ENCODE measurements at places on chromosomes 3 and 15.

DNA sequence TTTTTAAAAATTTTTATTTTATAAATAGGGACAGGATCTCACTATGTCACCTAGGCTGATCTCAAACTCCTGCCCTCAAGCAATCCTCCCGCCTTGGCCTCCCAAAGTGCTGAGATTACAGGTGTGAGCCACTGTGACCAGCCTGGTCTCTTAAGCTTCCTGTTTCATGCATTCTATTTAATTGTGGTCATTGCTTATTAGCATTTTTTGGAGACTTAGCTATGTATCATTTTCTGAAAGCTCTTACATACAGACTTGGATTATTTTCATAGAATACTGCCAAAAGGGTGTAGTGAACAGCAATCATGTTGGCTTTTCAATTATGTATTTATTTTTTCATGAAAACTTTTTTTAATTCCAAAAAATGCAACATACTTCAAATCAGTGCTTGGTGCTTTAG, 51.5 kb upstream of the DCUN1D1 start:
- DNase-seq: no peak

DNA sequence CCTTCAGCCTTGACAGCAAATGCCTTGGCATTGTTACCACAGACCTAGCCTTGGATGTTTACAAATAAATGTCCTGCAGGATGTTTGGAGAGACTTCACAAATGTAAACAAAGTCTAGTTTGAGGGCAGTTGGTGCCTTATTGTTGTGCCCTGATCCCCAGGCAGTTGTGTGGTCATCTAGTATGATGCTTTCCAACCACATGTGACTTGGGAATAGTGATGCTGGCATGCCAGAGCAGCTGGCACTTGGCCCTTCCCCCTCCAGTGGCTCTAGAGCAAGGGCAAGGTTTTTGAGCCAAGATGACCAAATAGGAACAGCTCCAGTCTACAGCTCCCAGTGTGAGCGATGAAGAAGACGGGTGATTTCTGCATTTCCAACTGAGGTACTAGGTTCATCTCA, 258.2 kb downstream of the ADAMTS17 start:
- no peak for DNase-seq

GRCh38 chr3:33131331-33132018, 17.7 kb downstream of the CRTAP start:
- no peak for DNase-seq

DNA sequence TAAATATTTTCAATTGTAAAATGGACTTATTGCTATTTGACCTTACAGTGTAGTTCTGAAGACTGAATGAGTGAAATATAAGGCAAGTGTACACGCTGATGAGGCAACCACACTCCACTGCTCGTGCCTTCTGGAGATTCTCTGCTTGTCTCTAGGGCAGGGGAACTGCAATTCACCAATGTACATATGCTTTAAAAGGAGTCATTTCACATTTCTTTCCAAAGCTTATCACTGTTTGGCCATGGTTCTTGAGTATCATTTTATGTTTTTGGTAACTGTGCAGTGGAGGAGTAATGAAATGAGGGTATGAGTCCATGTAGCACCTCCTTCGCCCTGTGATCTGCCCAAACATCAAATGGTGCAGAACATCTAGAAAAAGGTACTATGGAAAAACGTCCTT, 43.7 kb downstream of the CCR4 start:
- no peak for DNase-seq

GRCh38 chr15:35117543-35118265, 32.6 kb upstream of the NANOGP8 start:
- no peak for DNase-seq

- no peak for DNase-seq
Measured at GRCh38 chr3:52039846-52040245, 16.5 kb downstream of the DUSP7 start.

DNA sequence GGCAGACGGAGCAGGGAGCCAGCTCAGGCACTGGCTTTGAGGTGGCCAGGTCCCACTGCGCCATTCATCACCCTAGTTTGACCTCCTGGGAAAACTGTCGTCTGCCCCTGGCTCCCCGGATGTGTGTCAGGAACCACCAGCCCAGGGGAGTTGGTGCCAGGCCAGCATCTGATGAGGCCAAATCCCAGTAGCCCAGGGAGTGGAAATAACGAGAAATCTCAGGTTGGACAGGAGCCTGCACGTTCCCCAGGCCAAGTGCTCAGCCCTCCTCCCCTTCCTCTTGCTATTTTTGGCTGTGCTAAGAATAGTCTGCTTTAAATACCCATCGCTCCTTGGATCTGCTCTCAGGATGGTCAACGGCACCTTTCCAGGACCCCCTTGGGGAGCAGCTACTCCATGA, 93.1 kb upstream of the RPL32 start:
- DNase-seq: no peak

DNA sequence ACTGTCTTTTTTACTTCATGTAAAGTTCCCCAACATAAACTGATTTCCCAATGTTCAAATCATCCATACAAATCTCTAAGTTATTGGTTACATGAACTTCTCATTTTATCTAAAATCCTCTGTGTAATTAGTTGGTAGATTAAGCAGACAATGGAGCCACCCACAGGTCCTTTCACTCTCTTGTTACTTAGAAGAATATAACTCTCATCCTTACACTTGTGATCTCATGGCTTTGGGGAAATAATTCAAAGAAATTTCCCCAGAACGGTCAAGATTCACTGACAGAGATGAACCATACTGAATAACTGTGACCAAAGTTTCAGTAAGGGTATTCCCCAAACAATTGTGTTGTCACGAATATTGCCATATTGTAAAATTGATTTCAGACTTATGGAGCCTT, 1102.6 kb upstream of the EPHA6 start:
- DNase-seq: no peak

DNA sequence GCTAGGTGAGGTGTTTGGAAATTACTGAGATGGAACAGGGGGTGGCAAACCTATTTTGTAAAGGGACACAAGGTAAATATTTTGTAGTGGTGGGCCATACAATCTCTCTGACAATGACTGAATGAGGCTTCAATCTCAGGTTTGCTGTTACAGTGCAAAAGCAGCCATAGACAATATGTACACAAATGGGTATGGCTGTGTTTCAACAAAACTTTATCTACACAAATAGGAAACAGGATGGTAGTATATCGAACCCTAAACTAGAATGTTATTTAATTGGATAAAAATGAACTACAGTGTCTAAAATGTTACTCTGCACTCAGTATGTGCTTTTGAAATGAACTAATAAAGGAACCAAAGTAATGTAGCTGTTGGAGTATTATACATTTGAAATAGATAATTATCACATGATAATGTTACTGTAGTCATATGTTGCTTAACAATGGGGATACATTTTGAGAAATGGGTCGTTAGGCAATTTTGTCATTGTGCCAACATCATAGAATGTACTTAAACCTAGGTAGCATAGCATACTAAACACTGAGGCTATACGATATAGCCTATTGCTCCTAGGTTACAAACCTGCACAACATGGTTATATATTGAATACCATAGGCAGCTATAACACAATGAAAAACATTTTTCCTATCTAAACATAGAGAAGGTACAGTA, 495.2 kb upstream of the TBL1XR1 start:
- no peak for DNase-seq

DNA sequence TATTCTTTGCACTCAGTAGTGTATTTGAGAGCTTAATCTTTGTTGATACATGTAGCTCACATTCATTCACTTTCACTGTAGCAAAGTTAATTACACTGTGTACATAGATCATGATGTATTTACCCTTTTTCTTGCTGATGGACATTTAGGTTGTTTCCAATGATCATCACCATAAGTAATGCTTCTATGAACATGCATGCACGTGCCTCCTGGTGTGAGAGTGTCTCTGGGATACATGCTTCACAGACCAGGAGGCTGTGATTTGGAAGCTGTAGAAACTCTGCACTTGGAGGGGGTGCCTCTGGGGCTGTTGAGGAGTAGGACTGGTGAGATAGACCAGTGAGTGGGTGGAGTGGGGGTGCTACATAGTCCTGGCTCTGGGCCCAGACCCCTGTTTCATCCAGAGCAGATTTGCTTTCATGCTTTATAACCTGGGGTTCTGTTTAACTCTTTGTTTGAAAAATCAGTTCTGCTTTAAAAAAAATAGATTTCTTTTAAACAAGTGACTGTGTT, 18.2 kb upstream of the SMAD3 start:
- no peak for DNase-seq

- no peak for DNase-seq
Measured at GRCh38 chr15:91192690-91193377, 92.8 kb downstream of the SV2B start.

- DNase-seq: no peak
Measured at GRCh38 chr3:18593231-18593630, 168.1 kb upstream of the SATB1 start.

- no peak for DNase-seq
Measured at GRCh38 chr3:164486150-164486549, 592.1 kb downstream of the SI start.

DNA sequence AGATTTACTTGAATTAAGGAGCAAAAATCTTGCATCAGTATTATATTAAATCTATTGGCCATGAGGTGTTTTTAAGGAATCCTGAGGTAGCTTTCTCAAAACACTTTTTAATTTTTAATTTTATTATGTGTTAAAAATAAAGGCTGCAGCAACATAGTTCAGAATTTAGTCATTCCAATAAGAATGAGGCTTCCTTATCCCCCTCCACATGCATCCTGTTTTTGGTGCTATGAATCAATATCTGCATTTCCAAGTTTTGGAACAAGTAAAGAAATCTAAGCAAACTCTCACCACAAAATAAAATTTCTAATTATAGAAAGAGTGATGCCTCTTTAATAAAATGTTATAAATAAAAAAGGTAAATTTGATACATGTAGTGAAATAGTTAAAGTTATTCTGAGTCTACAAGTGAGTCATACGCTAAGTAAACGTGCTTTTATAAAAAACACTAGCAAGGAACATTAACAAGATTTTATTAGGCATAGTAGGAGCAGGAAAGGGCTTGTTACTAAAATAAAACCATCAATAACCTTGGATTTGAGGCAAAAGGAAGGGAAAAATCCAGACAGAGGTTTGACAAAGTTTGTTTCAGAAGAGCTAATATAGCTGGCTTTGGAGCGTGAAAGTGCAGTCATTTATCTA, 1218.0 kb downstream of the NSUN3 start:
- no peak for DNase-seq

DNA sequence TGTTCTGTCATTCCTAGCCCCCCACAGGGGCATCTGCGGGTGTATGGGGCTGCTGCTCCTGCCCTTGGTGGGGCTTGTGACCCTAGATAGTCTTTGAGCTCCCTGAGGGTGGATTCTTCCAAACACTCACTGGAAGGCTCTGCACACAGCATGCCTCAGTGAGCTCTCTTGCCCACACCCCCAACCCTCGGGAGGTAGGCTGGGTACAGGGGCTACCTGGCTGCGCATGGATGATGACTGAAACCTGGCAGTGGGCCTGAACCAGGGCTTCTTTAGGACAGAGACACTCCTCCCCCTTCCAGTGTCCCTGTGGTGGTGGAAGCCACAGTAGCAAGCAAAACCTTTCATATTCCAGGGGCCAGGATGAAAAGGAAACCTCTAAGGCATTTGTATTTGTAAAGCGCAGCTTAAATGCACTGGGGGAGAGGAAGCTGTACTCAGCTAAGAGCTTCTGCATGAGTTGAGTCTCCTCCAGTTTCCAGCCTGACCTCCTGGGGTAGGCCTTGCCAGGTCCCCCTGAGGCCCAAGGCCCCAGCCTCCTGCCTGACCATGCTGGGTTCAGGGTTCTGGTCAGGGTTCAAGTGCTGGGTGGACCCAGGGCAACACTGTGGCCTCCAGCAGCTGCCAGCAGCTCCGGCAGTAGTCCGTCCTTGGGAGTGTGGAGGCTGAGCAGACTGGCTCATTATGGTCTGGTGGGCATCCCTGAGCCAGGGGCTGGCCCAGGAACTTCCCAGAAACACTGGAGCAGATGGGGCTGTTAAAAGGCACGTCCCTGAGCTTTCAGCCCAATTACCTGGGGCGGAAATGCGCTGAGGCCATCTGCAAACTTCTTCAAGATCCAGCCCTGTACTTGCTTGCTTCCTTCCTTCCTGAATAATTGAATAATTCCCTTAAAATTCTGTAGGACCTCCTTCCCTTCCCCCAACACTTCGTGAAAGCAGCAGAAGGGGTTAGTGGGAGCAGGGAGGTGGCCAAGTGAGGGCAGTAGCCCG, 89.7 kb downstream of the HMG20A start:
- no peak for DNase-seq

DNA sequence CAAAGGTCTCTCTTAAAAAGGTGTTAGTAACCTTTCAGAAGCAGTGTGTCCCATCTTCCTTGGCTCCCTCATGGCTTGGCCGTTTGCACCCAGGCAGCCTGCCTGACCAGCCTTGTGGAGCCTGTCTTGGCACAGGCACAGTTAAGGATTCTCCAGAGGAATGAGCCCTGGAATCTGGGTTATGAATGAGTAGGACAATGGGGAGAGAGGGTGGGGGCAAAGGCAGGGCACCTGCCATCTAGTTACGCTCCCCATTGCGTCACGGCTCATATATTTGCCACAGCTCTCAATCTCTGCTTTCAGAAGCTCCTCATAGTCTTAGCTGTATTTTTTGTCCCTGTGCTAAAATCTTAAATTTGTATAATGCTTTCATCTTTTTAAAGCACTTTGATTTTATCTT, 50.6 kb downstream of the WDR76 start:
- DNase-seq: no peak

GRCh38 chr3:89847955-89848354, 740.5 kb downstream of the EPHA3 start:
- no peak for DNase-seq

- no peak for DNase-seq
Measured at GRCh38 chr3:59963676-59964075, 913.9 kb upstream of the CFAP20DC start.

GRCh38 chr15:91981821-91982800, 128.6 kb downstream of the SLCO3A1 start:
- no peak for DNase-seq

DNA sequence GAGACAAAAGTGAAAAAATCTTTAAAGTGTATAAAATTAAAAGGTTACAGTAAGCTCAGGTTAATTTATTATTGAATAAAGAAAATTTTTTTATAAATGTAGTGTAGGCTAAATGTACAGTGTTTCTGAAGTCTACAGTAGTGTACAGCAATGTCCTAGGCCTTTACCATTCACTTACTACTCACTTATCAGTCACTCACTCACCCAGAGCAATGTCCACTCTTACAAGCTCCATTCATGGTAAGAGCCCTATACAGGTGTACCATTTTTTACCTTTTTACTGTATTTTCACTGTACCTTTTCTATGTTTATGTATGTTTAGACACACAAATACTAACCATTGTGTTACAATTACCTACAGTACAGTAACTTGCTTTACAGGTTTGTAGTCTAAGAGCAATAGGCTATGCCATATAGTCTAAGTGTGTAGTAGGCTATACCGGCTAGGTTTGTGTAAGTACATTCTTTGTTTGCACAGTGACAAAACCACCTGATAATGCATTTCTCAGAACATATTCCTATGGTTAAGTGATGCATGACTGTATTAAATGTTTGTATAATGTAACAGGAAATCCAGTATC, 38.1 kb upstream of the NECTIN3 start:
- DNase-seq: no peak

All from liver (tissue), 10 donors.